ENCODE measurements at places on chromosomes 6 and 20. TPM values are rescaled to one million over a fixed set of nuclear protein-coding genes. Genes with fewer than 3 reads are reported as not detected.

PABPC1L gene
- total RNA-seq: 6.8 TPM

LY6G6D gene
- not detected for total RNA-seq

OPN5 gene
- total RNA-seq: under 0.01 TPM

NMBR gene
- not detected for total RNA-seq

MYLK2 gene
- under 0.01 TPM for total RNA-seq

PMEPA1 gene
- 0.94 TPM for total RNA-seq

CABLES2 gene
- total RNA-seq: 0.47 TPM

PPIL1 gene
- 9.5 TPM for total RNA-seq

EYA4 gene
- 13.1 TPM for total RNA-seq

TBC1D7 gene
- total RNA-seq: 15.4 TPM

FAM209B gene
- not detected for total RNA-seq

GABRR1 gene
- total RNA-seq: not detected

LAMP5 gene
- not detected for total RNA-seq

PRELID3B gene
- total RNA-seq: 53.6 TPM

BTNL2 gene
- total RNA-seq: not detected

NUDT3 gene
- 10.6 TPM for total RNA-seq

TRIM31 gene
- not detected for total RNA-seq

ZC3H12D gene
- total RNA-seq: 0.16 TPM

C20orf202 gene
- total RNA-seq: not detected

ACOT8 gene
- total RNA-seq: 46.2 TPM

LINC00237 gene
- total RNA-seq: not detected

CST4 gene
- total RNA-seq: not detected

RPS18 gene
- total RNA-seq: 6,387 TPM

RNF144B gene
- 0.79 TPM for total RNA-seq

ZNF334 gene
- total RNA-seq: 7.0 TPM

EZR gene
- 65.1 TPM for total RNA-seq

MAPK14 gene
- 31.1 TPM for total RNA-seq

SPACA1 gene
- total RNA-seq: not detected

HLA-F gene
- 3.9 TPM for total RNA-seq

AGER gene
- total RNA-seq: 0.16 TPM

FAM83B gene
- 0.16 TPM for total RNA-seq

CASP8AP2 gene
- 10.0 TPM for total RNA-seq

TOX2 gene
- total RNA-seq: 1.6 TPM

SLC16A10 gene
- total RNA-seq: not detected

WFDC6 gene
- not detected for total RNA-seq

TBX18 gene
- total RNA-seq: 8.2 TPM

RCAN2 gene
- 0.09 TPM for total RNA-seq

TAF11 gene
- 11.5 TPM for total RNA-seq

WFDC5 gene
- total RNA-seq: not detected

SPEF1 gene
- 0.26 TPM for total RNA-seq

VSX1 gene
- not detected for total RNA-seq

HS3ST5 gene
- total RNA-seq: not detected

TNF gene
- total RNA-seq: not detected

SYNDIG1 gene
- not detected for total RNA-seq

TBXT gene
- total RNA-seq: not detected

LAMA4 gene
- total RNA-seq: 569 TPM

BANF2 gene
- not detected for total RNA-seq

HSD17B8 gene
- 10.9 TPM for total RNA-seq

C2 gene
- total RNA-seq: 2.0 TPM

LY6G6C gene
- not detected for total RNA-seq

GSTA4 gene
- total RNA-seq: 43.6 TPM

SLC35D3 gene
- not detected for total RNA-seq

MUCL3 gene
- total RNA-seq: not detected

ATP6V1G2 gene
- 10.4 TPM for total RNA-seq

PTCHD4 gene
- total RNA-seq: 2.3 TPM
